ENCODE measurements at places on chromosomes 4 and X.

- no peak for DNase-seq
Observed at GRCh38 chrX:9581771-9582385, 117.0 kb downstream of the TBL1X start.

GRCh38 chr4:110139815-110140214 lies 58.6 kb downstream of the ELOVL6 start:
- no peak for DNase-seq

DNA sequence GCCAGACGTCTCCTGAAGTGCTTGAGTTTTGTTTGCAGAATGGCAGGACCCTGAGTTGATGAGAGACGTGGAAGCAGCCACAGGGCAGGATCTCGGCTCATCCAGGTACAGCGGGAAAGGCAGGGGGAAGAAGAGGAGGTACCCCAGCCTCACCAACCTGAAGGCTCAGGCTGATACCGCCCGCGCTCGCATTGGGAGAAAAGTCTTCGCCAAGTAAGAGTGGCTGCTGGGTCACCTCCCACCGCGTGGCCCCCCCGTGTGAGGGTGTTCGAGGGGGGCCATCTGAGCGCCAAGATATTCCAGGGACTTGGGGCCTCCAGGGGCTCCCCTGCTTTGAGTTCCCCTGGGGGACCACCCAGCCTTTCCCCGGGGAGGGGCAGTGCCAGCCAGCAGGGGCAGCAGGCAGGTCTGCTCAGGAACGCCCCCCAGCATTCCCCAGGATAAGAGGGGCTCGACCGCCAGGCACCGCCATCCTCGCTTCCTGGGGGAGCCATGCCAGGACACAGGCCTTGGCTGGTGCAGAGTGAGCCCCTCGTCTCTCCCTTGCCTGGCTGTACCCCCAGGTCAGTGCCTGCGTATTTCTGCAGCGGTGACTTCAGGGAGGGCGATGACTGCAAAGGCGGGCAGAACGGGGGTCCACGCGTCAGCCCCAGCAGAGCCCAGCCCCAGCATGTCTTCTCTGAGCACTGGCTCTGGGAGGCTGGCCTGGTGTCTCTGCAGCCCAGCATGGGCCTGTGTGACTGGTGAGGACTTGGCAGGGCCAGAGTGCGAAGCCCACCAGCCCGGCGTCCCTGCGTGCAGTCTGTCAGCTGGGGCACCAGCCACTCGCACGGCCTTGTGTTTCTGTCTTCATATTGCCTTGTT lies 22.3 kb downstream of the NKX1-1 start:
- no peak for DNase-seq

- DNase-seq = peak; percentile 45
Observed at GRCh38 chrX:48626401-48627298, 29.4 kb downstream of the WDR13 start.

DNA sequence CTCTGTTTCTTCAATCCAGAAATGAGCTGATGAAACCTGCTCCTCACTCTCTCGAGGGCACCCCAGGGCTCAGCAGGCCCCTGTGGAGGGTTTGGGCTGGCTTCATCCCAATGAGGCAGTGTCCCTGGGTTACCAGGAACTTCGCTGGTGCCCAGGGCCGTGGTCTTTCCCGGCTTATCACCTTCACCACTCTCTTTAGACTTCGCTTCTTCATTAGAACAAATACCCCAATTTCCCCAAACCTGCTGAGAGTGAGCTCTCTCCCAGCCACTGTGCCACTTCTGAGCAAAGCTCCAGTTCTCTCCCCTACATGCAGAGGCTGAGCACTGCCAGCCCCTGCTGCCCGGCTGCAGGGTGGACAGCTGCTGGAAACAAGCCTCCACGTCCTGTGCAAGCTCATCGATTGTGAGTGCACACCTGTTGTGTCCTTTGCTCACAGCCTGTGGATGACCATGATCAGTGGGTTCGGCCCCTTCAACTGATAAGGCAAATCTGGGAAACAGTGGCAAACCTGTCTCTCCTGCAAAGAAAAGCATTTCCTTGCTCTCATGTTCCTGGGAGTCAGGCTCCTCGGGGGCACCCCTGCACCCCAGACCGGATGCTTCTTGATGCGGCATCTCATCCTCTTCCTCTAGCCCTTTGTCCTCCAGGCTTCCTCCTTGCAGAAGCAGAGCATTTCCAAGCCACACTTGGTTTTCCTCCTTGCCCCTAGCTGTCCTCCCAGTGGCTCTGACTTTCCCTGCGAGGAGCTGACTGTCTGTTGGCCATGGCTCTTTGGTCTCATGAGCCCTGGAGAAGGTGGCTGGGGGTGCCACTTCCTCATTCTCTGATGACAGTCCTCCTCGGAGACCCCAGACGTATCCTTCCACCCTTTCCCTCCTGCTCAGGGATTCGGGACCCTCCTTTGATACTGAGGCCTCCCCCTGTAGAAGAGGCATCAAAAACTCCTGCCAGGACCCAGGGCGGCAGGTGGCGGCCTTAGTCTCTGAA lies 28.7 kb downstream of the C4orf50 start:
- no peak for DNase-seq

GRCh38 chr4:151226004-151226932 lies 50.7 kb upstream of the PRSS48 start:
- peak; percentile 86 for DNase-seq

DNA sequence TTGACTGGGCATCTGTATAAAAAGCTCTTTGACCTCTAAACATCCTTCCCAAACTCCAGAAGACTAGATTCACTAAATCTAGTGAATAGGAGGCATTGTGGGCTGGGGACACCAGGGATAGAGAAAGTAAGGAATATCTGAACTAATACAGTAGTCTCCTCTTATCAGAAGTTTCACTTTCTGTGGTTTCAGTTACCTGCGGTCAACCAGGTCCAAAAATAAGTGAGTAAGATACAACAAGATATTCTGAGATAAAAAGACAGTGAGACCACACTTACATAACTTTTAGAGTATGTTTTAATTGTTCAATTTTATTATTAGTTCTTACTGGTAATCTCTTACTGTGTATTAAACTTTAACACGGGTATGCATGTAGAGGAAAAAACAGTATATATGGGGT lies 376.5 kb downstream of the HNRNPD start:
- no peak for DNase-seq

GRCh38 chrX:24245202-24245601 lies 68.7 kb downstream of the SUPT20HL2 start:
- peak; percentile 93 for DNase-seq

DNA sequence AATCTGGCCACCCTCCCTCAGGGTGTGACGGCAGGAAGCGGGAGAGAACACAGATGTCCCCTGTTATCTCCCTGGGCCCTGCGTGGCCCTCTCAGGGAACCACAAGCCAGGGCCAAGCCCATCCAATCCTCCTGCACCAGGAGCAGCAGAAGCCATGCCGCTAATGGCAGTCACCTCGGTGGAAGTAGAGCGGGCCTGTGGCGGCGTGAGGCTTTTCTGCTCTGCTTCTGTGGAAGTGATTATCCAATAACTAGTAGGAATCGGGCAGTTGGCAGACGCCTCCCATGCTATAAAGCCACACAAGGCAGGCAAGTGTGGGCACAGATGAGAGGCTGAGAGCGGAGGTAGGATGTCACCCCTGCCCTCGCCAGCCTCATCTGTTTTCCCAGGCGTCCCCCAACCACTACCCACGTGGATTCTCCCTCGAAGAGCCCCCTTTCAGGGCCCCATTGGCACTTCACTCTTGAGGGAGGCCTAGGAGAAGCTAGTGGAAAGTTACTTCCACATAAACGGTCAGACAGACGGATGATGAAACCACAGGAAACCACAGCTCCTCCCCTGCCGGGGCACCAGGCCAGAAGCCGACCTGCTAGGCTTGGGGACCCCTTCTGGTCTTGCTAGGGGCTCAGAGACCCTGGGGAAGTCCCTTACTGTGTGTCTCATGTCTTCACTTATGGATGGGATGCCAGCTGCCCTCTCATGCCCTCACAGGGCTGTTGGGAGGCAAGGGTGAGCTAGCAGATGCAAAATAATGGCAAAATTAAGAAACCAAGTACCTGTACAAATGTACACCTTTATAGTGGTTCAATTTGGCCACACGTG lies 18.8 kb upstream of the TMSB4X start:
- peak; percentile 84 for DNase-seq

DNA sequence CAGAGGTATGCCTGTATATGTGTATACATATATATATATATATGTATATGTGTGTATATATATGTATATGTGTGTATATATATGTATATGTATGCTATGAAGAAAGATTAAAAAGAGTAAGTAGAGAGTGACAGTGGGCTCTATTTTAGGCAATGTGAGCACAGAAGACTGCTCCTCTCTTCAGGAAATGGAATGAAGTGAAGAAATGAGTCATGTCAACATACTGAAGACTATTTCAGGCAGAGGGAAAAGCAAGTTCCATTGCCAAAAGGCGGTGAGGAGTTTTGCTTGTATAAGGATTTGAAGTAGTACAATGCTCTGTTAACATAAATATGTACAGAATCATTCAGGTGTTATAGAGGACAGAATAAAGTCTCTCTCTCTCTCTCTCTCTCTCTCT lies 773.2 kb upstream of the FTHL17 start:
- DNase-seq = no peak

- no peak for DNase-seq
Observed at GRCh38 chr4:127217586-127218229, 415.0 kb upstream of the INTU start.

DNA sequence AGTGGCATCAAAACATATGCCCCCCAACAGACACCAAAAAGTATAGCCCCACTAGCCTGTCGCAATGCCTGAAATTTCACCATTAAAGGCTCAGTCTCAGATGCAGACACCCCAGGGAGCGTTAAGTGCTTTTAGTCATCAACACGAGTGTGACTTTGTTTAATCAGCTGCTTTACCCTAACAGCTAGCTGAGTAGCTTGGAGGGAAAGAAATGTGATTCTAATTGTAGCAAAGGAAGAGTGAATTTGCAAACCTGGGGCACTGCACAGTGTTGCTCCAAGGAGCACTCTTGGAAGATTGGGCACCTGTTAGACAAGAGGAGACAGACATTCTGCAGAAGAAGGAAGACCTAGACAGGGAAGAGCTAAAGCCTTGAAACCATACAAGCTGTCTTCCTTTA lies 145.1 kb downstream of the BEND2 start:
- DNase-seq = no peak

DNA sequence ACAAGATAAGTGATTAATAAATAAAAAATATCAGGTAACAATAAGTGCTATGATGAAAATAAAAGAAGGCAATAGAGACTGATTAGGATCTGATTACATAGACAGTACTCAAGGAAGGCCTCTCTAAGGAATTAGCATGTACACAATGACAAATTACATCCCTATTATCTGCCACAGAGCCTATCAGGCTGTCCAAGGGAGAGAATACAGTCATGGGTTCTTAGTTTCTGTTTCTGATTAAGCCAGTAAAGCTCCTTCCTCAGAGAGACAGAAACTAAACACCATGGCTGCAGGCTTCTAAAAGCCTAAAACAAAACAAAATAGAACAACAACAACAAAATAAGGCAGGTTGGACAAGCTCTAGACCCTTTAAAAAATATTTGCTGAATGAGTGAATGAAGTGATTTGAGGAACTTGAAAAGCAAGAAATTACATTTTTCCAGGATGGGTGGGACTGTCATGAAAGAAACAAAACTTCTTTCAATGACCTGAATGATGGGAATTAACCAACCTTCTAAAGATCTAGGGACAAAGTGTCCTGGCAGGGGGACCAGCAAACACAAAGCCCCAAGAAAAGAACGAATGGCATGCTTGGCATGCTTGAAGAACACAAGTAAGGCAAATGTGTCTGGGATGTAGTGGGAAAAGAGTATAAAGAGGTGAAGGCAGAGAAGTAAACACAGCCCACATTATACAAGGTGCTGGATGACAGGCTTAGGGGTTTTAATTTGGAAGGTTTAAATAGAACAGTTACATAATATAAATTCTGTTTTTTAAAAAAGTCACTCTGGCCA lies 44.1 kb downstream of the NAA11 start:
- DNase-seq = no peak

GRCh38 chr4:165111906-165112367 lies 723 bp downstream of the TMEM192 start:
- no peak for DNase-seq

- DNase-seq = peak; percentile 25
Observed at GRCh38 chrX:15269618-15270521, at the start of gene ASB9. ASB9 (minus strand) TSS chrX:15270083; CDS start chrX:15269874, 209 bp downstream.

GRCh38 chrX:153935326-153935851 lies 552 bp upstream of the NAA10 start:
- DNase-seq = no peak

GRCh38 chr4:25440478-25441030 lies 63.5 kb downstream of the ANAPC4 start:
- peak; percentile 89 for DNase-seq

GRCh38 chr4:40475609-40476008 lies 140.5 kb downstream of the CHRNA9 start:
- DNase-seq = no peak

GRCh38 chr4:181819946-181820345 lies 423.3 kb upstream of the TENM3 start:
- DNase-seq = no peak

DNA sequence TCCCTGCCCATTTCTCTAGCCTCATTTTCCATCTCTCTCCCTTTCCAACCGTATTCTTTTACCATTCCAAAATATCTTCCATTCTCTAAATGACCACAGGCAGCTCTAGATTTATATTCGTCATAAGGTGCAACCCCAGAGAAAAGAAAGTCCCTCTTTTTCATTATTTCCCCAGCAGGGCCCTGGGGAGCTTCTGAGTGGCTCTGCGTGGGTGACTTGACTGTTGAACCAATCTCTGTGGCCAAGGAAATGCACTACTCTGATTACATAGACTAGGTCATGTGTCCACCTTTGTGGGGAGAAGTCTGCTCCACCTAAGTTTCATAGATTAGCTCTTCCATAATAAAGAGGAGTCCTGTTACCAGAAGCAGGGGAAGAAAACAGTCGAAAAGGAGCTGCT lies 51.4 kb downstream of the ATOH1 start:
- no peak for DNase-seq
